Vagina (tissue), 2 donors: ENCODE measurements at places on chromosomes 5 and 9.

- no peak for DNase-seq
- H3K36me3 ChIP-seq: no peaks in the 10 kb centered on the region
- H3K27ac ChIP-seq: no peak overlapping the region
- H3K4me3 ChIP-seq: no peak overlapping the region
Observed at GRCh38 chr5:162824360-162824759, 613.0 kb upstream of the CCNG1 start.

GRCh38 chr5:27387535-27388073, 349.2 kb upstream of the CDH9 start:
- H3K27me3 ChIP-seq: no peaks in the 10 kb centered on the region
- no peaks in the 10 kb centered on the region for H3K36me3 ChIP-seq
- no peak overlapping the region for H3K4me3 ChIP-seq
- DNase-seq: no peak
- no peaks in the 10 kb centered on the region for H3K4me1 ChIP-seq

- no peaks in the 10 kb centered on the region for H3K27me3 ChIP-seq
- H3K27ac ChIP-seq: no peak overlapping the region
- no peaks in the 10 kb centered on the region for H3K36me3 ChIP-seq
- DNase-seq: no peak
- H3K4me1 ChIP-seq: no peaks in the 10 kb centered on the region
Observed at GRCh38 chr9:26061948-26062575, 383.8 kb upstream of the TUSC1 start.

DNA sequence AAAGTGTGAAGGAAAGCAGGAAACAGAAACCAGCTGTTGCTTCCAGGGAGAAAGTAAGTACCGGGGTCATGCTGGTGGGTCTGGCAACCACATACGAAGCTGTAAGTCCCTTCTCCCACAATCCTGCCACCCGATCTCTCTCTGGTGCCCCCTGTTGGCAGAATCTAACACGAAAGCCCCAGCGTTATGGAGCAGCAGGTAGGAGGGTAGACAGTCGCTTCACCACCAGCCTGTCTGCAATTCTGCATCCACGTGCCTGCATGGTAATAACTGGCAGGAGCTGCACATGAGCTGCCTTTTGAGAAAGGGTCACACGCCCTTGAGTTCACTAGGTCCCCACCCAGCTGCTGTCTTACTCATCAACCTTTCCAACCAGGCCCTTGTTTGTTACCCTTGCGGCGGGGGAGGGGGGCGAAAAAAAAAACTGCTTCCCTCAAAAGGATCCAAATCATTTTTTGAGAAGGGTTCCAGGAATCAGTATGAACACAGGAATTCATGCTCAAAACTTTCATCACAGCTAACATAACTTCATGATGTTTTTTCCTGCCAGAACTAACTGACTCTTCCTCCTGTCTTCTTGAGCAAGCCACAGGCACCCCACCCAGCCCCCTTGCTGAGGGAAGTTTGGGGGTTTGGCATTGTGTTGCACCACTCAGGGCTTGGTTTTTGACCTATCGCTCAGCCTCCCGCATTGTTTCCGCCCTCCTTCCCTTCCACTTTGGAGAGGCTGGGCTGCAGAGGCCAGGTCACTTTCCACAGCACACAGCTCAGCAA, 19.6 kb upstream of the TMEM252 start:
- no peak for DNase-seq
- no peaks in the 10 kb centered on the region for H3K36me3 ChIP-seq
- H3K27me3 ChIP-seq: no peaks in the 10 kb centered on the region
- no peak overlapping the region for H3K4me3 ChIP-seq
- H3K27ac ChIP-seq: no peak overlapping the region

DNA sequence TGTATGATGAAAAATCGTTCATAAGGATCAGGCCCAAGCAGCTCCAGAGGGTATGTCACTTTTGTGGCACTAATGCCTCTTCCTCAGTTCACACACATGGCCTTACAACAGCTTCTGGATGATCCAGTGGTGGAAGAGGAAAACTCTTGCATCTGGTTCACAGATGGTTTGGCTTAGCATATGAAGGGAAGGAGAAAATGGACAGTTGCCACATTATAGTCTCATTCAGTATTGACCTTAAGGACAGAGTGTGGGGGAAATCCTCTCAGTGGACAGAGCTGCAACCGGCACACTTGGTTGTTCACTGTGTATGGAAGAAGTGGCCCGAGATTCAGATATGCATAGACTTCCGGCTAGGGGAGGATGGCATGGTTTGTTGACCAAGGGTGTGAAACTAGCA, 22.8 kb downstream of the C9orf57 start:
- H3K36me3 ChIP-seq: no peaks in the 10 kb centered on the region
- H3K4me3 ChIP-seq: no peak overlapping the region
- no peak for DNase-seq
- no peak overlapping the region for H3K27ac ChIP-seq
- H3K27me3 ChIP-seq: no peaks in the 10 kb centered on the region

DNA sequence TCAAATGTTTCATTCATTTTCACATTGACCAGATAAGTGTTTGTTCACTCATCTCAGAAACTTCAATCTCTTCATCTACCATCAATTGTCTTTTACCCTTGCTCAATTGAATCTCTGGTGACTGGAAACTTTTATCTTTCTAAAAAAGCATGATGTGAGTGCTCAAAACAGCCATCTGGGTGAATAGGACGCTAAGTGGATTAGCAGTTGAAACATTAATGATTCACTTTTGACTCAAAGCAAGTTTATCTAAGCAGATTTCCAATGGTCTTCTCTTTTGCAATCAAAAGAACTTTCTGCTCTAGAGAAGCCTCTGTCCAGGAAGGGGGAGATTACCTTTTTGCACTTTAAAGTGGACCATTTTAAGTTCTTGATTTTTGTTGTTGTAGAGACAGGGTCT, 22.2 kb downstream of the KLF4 start:
- H3K4me3 ChIP-seq: no peak overlapping the region
- no peak overlapping the region for H3K27ac ChIP-seq
- H3K4me1 ChIP-seq: peaks cover 14% of the 10 kb centered on the region
- H3K36me3 ChIP-seq: no peaks in the 10 kb centered on the region

DNA sequence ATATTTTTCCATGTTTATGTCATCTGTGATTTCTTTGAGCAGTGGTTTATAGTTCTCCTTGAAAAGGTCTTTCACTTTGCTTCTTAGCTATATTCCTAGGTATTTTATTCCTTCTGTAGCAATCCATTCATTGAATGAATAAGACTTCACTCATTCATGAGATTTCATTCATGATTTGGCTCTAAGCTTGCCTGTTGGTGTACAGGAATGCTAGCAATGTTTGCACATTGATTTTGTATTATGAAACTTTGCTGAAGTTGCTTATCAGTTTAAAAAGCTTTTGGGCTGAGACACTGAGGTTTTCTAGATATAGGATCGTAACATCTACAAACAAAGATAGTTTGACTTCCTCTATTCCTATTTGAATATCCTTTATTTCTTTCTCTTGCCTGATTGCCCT, 15.9 kb downstream of the RLN2 start:
- no peaks in the 10 kb centered on the region for H3K4me1 ChIP-seq
- H3K36me3 ChIP-seq: no peaks in the 10 kb centered on the region
- no peaks in the 10 kb centered on the region for H3K27me3 ChIP-seq
